IMR-90 (cell line): ENCODE measurements at places on chromosomes 3 and 15.

DNA sequence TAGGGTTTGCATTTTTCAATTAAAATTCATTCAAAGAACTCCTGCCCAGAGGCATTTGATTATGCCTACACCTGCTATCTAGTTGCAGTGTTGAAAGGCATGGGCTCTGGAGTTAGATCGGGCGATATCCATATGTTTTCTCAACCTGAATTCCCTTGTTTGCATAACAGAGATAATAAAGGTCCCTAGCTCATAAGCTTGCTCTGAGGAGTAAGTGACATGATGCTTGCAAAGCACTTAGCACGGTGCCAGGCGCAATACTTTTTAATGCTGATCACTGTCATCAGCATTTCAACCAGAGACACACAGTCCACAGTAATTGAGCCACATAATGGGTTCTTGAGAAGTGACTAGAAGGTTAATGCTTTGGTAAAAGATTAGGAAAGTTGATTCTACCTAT lies 106.3 kb upstream of the SAMMSON start:
- H3K36me3 ChIP-seq, result 0 out of 2 replicates have a peak, but pooled peaks cover 2% of the 10 kb centered on the region
- H3K27me3 ChIP-seq, result no peaks in the 10 kb centered on the region
- DNase-seq, result no peak
- peaks cover 5% of the 10 kb centered on the region; the same call in 1 of the 2 replicates for H3K4me1 ChIP-seq
- no peak overlapping the region for H3K27ac ChIP-seq

GRCh38 chr3:178060407-178060806 lies 475.8 kb upstream of the KCNMB2 start:
- H3K27ac ChIP-seq, result peak overlapping the region; percentile 44; the same call in 1 of the 2 replicates
- H3K36me3 ChIP-seq, result no peaks in the 10 kb centered on the region
- no peaks in the 10 kb centered on the region for H3K27me3 ChIP-seq
- peaks cover 7% of the 10 kb centered on the region for H3K4me1 ChIP-seq
- no peak overlapping the region for H3K4me3 ChIP-seq
- DNase-seq, result peak; percentile 71

DNA sequence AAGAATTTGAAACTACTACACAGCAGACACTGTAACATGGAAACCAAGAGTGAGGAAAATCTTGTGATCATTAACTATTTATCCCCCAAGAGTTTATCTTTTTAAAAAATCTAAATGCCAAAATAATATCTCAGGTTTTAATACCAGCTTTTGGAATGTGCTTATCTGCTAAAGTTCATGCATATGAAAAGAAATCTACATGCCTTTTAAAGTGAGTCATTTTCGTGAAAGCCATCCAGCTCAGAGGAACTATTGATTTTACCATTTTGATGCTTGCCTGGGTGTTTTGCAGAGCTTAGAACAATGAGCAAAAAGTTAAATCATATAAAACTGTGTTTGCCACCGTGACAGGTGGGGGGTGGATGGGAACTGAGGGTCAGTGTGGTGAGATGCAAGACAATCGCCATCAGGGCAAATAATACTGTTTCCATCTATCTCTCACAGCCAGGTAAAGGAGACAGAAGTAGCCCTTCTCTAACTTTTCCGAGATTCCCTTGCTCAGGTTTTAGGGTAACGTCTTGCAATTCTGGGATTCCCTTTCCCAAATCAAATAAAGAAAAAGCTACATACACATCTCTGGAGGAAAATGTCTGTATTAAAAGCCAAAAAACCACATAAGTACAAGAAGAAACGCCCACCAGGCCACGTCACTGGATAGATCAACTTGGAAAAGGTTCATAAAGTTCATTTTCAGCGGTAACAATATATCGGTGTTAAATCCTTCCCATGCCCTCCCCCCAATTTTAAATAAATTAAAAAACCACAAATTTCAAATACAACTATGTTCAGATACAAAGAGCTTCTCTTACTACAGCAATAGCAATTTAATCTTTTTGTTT lies 2.0 kb downstream of the TMEM158 start:
- peak; percentile 69 for DNase-seq
- peak overlapping the region; percentile 94 for H3K27ac ChIP-seq
- peak overlapping the region; percentile 72 for H3K4me3 ChIP-seq
- peaks cover 12% of the 10 kb centered on the region for H3K4me1 ChIP-seq

DNA sequence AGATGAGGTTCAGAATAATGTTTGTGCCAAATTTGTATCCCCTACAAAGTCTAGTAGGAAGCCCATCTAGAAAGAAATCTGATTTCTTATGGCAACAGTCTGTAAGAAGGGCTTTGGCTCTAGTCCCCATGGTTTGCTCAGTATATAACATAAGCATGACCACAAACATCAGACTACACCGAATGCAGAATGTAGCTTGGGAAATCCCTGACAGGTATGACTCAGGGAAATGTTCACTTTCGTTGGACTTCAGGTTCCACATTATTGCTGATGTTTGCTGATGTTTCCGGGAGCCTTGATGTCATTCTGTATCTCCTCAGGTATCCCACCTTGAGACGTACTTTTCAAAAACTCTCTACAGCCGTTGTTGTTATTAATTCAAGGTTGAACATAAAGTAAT lies 304.4 kb upstream of the TGFBR2 start:
- H3K4me3 ChIP-seq, result no peak overlapping the region
- H3K36me3 ChIP-seq, result no peaks in the 10 kb centered on the region
- DNase-seq, result peak; percentile 34
- no peak overlapping the region for H3K27ac ChIP-seq
- H3K4me1 ChIP-seq, result peaks cover 4% of the 10 kb centered on the region; the same call in 1 of the 2 replicates
- no peaks in the 10 kb centered on the region for H3K27me3 ChIP-seq

DNA sequence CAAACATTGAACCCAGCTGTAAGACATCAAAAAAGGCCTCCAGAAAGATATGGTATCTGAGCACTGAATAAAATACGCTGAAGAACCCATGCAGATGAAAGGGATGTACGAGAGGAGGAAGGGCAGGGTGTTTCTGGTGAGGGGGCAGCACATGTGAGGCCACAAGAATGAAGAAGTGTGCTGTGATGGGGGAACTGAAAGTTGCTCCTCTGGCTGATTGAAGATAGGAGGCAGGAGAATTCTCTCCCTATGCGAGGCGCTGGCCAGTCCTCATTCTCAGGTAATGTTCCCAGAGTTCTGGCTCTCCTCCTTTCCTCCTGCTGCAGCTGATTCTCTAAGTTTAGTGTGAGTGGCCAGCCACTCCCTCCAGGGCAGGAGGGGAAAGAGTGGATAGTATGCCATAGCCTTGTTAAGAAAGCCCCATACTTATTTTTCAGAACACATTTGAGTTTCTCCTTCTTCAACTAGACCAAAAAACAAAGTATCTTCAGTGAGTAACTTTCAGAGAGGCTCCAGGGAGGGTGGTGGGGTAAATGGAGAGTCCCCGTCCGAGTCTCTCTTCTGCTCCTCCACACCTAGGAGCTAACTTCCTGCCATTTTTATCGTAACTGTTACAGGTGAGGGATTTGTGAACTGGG lies 26.9 kb upstream of the MYO1E start:
- H3K4me3 ChIP-seq, result no peak overlapping the region
- H3K27ac ChIP-seq, result no peak overlapping the region
- peaks cover 18% of the 10 kb centered on the region for H3K27me3 ChIP-seq

DNA sequence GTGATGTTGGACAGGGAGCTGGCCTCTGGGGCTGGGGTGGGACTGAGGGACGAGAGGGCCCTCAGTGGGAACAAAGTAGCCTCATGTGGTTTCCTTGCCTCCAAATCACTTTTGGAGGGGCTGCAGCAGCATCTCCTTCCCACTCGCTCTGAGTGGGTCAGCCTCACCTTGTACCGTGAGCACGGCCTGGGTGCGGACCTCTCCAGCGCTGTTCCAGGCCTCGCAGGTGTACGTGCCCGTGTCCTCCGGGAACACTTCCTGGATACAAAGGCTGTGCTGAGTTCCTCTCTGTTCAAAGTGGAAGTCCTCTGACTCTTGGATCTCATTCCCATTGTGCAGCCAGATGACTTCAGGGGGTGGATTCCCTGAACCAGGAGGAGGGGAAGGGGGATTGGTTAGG lies 123.7 kb upstream of the HACD2 start:
- H3K27ac ChIP-seq, result no peak overlapping the region
- DNase-seq, result no peak
- H3K36me3 ChIP-seq, result peaks cover 61% of the 10 kb centered on the region
- no peak overlapping the region for H3K4me3 ChIP-seq

- H3K27ac ChIP-seq, result peak overlapping the region; percentile 74; the same call in 1 of the 2 replicates
- no peaks in the 10 kb centered on the region for H3K36me3 ChIP-seq
- H3K27me3 ChIP-seq, result no peaks in the 10 kb centered on the region
- peak; percentile 2 for DNase-seq
- no peaks in the 10 kb centered on the region; the same call in 1 of the 2 replicates for H3K4me1 ChIP-seq
- peak overlapping the region; percentile 57 for H3K4me3 ChIP-seq
Measured at GRCh38 chr3:175526609-175527280, 667.6 kb downstream of the NAALADL2 start.

DNA sequence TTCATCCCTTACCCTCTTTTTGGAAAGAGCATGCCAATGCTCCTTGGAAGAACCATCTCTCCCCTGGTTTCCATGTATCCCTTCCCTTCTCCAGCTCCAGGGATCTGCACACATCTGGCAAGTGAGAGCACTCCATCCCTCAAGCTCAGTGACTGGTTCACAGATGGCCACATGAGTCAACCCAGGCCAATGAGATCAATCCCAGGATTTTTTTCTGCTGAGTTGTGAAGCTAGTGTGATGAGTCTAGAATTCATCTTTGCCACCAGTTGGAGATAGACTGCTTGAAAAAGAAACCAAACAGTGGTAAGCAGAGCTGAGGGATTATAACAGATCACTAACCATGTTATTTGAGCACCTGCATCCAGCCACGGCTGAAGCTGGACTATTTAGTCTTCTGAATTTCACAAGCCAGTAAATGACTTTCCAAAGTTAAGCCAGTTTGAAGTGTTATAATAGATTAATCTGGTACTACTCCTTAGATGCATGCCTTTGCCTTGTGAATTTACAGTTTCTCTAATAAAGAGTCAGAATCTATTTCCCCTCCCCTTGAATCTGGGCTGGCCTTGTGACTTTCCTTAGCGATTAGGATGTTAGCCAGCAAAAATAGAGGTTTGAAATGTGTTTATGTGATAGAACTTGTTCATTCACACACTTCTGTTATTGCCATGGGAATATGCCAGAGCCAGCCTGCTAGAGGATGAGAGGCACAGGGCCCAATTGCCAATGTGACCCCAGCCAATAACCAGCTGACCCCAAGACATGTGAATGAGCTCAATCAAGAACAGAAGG lies 159.8 kb downstream of the WNT5A start:
- peaks cover 17% of the 10 kb centered on the region; the same call in 1 of the 2 replicates for H3K4me1 ChIP-seq
- no peaks in the 10 kb centered on the region for H3K36me3 ChIP-seq
- no peaks in the 10 kb centered on the region for H3K27me3 ChIP-seq
- peak overlapping the region; percentile 43 for H3K27ac ChIP-seq
- no peak overlapping the region for H3K4me3 ChIP-seq

DNA sequence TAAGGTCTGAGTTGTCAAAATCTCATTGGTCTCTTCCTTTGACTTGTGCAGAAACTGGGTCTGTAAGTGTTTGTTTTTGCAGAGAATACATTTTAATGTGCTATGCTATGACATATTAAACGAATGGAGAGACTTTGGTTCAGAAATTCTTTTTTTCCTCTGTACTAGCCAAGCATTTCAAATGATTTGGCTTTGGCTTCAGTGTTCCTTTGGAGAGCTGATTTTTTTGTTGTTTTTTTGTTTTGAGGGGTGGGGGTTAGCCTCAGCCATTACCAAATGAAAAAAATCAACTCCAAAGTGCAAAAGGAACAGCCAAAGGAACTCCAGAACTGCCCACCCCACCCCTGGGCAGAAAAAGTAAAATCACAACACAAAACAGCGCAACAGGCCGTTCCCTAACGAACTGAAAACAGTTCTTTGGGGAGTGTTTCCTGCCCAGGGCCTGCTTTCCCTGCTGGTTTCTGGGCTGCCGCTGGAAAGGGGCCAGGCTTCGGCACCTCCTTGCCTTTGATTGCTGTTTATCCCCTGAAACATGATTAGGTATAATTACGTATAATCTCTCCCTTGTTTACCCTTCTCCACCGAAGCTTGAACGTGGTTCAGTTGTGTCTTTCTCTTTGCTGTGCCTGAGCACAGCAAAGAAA lies 57.6 kb upstream of the NEO1 start:
- peaks cover 8% of the 10 kb centered on the region for H3K4me1 ChIP-seq
- H3K36me3 ChIP-seq, result no peaks in the 10 kb centered on the region
- H3K27me3 ChIP-seq, result no peaks in the 10 kb centered on the region
- peak overlapping the region; percentile 20 for H3K27ac ChIP-seq

DNA sequence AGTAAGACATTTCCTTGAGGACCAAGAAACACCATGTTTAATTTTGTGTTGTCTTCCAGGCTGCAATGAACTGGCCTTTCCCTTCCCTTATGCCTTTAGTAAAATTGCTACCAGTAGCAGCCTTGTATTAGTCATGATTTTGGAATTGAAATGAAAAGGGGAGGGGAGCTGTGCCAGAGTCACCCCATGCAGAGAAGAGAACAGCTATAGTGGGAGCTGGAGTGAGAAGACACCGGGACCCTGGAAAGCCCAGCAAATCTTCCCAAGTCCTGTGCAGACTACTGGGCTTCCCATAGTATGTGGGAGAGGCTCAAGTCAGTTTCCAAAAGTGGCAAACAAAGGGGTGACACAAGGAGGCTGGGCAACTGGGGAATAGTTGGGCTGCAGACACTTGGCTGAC lies 178.5 kb downstream of the NR1D2 start:
- H3K27ac ChIP-seq, result no peak overlapping the region
- peaks cover 10% of the 10 kb centered on the region for H3K4me1 ChIP-seq
- no peaks in the 10 kb centered on the region for H3K36me3 ChIP-seq
- DNase-seq, result peak; percentile 6
- H3K27me3 ChIP-seq, result no peaks in the 10 kb centered on the region

DNA sequence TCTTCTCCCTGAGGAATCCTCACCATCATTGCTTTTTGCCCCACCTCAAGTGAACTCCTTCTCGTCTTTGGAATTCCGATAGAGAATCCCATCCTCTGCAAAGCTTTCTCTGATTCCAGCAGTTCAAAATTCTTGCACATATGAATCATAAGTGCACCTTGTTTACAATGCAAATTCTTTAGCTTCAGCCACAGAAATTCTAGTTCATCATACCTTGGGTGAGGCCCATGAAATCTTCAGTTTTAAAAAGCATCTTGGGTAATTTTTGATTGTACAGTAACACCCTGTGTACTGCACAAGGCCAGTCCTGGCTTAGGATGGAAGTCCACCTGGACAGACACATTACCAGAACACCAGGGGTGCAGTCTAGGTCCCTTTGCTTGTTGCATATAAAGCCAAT lies 30.8 kb downstream of the MDFIC2 start:
- no peaks in the 10 kb centered on the region for H3K36me3 ChIP-seq
- H3K4me1 ChIP-seq, result no peaks in the 10 kb centered on the region
- H3K4me3 ChIP-seq, result no peak overlapping the region
- peak; percentile 15 for DNase-seq
